Stimulated activated CD8-positive, alpha-beta memory T cell treated with anti-CD3 and anti-CD28 coated beads, Interleukin-15, amount 100 ng/mL, for 48 hours (primary cell): ENCODE measurements at places on chromosomes 6 and 20.

- DNase-seq, result peak; percentile 59
Measured at GRCh38 chr6:42929821-42930360, 611 bp downstream of the CNPY3 start.

DNA sequence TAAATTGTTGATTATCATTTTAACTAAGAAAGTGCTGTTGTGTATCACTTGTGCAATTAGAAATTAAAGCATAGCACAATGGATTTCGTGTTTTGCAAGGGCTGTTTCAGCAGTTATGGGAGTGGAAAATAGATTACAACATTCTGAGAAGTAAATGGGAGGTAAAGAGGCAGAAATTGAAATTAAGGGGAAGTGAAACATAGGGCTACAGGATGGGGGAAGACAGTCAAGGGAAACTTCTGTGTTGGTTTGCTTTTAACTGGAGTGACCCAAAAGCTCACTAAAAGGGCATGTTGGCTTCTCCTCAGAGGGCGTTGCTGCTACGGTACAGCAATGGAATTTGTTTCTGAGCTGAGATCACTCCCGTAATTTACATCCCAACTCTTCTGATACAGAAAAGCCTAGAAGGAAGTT is 147.5 kb downstream of the BCAS1 start:
- DNase-seq, result no peak

- no peak for DNase-seq
Measured at GRCh38 chr6:83370567-83370966, 60.3 kb downstream of the ME1 start.

GRCh38 chr20:4937407-4938319 is 63.6 kb downstream of the SLC23A2 start:
- no peak for DNase-seq

DNA sequence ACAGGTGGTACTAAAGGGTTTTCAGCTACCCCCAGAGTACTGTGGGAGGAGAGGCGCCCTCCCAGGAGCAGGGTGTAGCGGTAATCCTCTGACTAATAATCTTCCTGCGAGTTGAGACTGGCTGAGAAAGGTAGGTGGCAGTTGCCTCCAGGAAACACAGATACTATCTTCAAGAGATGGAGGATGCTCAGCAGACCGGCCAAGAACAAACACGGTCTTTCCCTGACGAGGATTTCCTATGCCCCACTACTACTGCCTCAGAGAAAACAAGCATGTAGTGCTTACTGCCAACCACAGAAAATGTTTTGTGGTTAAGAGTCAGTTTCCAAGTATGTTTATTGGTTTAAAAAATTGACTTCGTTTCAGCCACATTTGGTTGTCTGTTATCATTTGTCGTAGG is 26.8 kb downstream of the C6orf89 start:
- peak; percentile 47 for DNase-seq

DNA sequence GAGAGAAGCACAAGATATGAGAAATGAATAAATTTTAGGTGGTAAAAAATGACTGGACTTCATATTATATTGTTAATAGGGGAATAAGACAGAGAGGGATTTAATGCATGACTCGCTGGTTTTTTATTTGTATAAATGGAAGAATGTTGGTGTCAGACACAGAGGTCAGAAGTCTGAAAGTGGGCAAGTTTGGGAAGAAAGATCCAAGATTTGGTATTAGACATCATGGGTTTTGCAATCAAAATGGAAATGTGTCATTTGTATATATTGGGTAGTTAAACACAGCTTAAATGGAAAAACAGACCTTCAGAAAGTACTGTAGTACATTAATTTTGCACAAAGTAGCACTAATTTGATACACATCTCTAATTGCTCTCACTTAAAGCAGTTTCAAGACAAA is 96.2 kb downstream of the EYA4 start:
- no peak for DNase-seq
